ENCODE measurements at places on chromosomes 12 and 14. TPM values are rescaled to one million over a fixed set of nuclear protein-coding genes. Genes with fewer than 3 reads are reported as not detected.
A peak's percentile ranks its signal among the peaks of the same experiment; 100 is the strongest.

GLIPR1L1 gene
- not detected for total RNA-seq

P2RX2 gene
- total RNA-seq = not detected

PARPBP gene
- 1.1 TPM for total RNA-seq

HOXC6 gene
- total RNA-seq = 4.0 TPM

PZP gene
- under 0.01 TPM for total RNA-seq

DNA sequence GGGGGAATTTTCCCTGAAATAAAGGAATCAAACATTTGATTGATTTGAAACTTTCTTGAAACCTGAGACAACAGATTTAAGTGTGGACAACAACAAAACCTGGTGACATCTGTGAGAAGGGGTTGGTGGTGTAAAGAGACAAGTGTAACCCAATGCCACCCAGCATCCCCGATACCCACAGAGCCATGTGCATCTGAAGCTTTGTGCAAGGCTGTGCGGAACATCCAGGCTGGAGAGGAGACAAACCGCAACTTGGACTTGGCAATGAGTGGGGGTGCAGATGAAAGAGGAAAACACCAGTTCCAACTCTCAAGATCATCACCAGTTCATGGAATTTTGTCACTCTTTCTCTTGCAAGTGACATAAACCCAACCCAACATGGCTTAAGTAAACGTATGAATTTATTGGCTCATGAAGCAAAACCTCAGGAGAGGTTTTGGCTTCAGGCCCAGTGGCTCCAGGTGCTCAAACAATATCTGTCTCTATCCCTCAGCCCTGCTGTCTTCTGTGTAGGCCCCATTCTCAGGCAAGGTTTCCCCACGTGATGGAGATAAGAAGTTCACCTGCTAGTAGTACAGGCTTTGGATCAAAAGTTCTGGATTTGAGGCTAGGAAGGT, 55.2 kb upstream of the NTF3 start:
- no peaks in the 10 kb centered on the region for H3K4me1 ChIP-seq
- H3K36me3 ChIP-seq = no peaks in the 10 kb centered on the region
- H3K4me3 ChIP-seq = no peak overlapping the region
- H3K27ac ChIP-seq = no peak overlapping the region
- DNase-seq = no peak

DNA sequence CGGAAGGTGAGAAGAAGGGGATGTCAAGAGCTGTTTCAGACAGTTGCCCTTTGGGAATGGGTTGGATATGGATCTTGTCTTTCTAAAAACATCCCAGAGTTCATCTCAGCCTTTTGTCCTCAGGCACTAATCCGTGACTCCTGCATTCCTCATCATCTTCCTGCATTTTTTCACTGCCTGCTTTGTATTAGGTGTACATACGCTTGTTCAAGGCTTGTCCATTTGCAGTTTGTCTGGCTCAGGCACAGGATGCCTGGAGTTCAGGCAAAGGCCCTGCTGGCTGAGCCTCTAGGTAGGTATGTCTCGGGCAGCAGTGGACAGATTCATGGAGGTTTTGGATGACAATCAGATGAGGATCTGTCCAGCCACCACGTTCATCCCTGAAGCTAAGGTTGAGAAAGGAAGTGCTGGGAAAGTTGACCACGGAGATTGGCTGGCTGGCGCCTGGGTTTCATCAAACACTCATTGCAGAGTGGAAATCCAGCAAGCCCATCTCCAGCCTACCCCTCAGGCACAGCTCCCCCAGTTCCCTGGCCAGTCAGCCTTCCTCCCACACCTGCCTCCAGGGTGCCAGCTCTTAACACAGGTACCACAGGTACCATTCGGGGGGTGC, 12.4 kb upstream of the TMEM106C start:
- peak overlapping the region; percentile 48 for H3K27ac ChIP-seq
- no peaks in the 10 kb centered on the region for H3K36me3 ChIP-seq
- H3K4me3 ChIP-seq = no peak overlapping the region
- DNase-seq = no peak

DNA sequence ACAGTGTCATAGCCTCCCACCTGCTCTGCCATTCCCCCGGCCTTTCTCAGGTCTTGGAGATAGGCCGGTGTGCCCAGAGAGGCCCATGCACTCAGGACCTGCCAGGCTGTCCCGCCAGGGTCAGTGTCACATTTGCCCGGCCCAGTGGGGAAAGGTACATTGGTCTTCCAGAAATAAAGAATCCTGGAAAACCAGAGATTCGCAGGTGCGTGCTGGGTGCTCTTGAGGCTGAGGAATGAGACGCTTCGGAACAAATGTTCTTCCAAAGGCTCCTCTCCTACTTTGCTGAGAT, 205.8 kb upstream of the RTL1 start:
- H3K36me3 ChIP-seq = no peaks in the 10 kb centered on the region
- no peak overlapping the region for H3K27ac ChIP-seq
- H3K27me3 ChIP-seq = no peaks in the 10 kb centered on the region
- H3K4me1 ChIP-seq = no peaks in the 10 kb centered on the region
- no peak overlapping the region for H3K4me3 ChIP-seq

GRCh38 chr12:2120982-2121758, 68.4 kb downstream of the CACNA1C start:
- no peak overlapping the region for H3K27ac ChIP-seq
- no peak for DNase-seq
- no peaks in the 10 kb centered on the region for H3K36me3 ChIP-seq
- H3K4me3 ChIP-seq = no peak overlapping the region
- H3K27me3 ChIP-seq = no peaks in the 10 kb centered on the region

- no peaks in the 10 kb centered on the region for H3K27me3 ChIP-seq
- no peak for DNase-seq
- no peaks in the 10 kb centered on the region for H3K36me3 ChIP-seq
Observed at GRCh38 chr12:85603556-85603955, 232.7 kb downstream of the RASSF9 start.

DNA sequence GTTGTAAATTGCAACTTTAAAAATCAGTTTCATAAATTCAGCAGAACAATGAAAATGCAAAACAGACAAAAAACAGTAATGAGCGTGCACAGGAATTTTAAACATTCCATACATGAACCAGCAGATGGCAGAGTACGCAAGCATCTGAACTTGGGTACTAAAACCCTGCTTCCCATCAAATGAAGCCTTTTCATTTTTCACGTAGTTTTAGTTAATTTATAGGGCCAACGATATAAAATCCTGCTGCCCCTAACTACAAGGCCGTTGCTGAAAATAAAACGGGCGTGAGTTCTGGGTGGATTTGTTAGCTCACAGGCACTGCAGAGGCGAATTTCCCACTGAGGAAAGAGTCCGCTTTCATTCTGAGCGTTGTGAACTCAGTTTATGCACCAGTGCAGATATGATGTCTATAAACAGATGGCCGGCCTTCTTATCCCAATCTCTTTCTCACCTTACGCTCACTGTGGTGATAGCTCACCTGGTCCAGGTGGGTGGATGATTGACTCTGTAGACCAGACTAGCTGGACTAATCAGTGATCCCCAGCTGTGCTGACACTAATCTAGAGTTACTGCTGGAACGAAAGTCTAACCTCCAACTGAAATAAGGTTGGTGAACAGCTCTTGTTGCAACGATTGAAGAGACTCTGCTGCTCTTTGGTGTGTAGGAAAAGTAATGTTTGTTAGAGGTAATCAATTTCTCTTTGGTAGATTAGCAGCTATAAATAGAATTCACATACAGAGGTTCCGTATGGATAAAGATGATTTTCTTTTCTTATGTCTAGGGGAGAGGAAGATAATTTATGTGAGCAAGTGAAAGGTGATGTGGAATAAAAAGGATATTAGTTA, 89.2 kb downstream of the PDZRN4 start:
- no peaks in the 10 kb centered on the region for H3K4me1 ChIP-seq
- no peaks in the 10 kb centered on the region for H3K36me3 ChIP-seq
- DNase-seq = no peak
- H3K4me3 ChIP-seq = no peak overlapping the region
- no peaks in the 10 kb centered on the region for H3K27me3 ChIP-seq

GRCh38 chr14:60309867-60310552, 61.0 kb downstream of the PPM1A start:
- H3K4me3 ChIP-seq = no peak overlapping the region
- H3K27ac ChIP-seq = no peak overlapping the region
- no peaks in the 10 kb centered on the region for H3K4me1 ChIP-seq
- H3K36me3 ChIP-seq = no peaks in the 10 kb centered on the region
- no peak for DNase-seq

Measured in breast epithelium (tissue), 4 donors.